Trophoblast cell (in vitro differentiated cells and primary cell): ENCODE measurements at places on chromosomes 3 and 15.

DNA sequence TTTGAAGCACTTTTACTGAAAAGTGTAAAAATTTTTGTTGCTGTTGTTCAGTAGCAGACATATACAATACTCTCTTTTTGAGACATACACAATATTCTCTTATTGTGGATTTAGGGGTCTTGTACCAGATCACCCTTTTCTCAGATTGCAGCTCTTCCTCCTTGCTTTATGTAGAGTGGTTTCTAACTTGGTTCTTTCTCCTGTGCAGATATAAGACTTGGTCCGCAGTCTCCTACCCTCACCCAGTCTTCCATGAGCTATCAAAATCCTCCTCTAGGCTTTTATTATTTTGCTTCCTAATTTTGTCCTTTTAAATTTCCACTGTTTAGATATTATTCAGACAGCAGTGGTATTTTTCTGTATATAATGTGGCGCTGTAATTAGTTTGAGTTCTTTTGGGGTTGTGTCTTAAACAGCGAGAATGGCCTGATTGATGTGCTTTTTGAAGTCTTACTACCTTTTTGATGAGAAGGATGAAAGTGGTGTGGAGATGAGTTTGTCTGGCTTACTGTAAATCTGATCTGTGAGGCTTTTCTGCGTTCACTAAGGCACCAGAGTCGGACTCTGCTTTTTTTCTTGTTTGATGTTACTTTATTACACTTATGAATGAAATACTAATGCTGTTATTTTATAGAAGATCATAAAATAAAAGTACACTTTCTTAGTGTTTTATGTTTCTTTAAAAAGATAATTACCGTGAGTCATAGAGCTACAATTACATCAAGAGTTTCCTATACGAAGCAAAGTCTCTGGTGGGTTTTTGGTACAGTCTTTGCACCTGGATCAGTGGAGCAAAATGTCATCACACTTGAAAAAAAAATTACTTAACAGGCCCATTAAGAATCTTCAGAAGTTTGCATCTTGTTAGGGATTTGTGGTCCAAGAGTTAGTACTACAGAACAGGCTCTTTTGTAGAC is 27.8 kb downstream of the FNDC3B start:
- no peak for DNase-seq

DNA sequence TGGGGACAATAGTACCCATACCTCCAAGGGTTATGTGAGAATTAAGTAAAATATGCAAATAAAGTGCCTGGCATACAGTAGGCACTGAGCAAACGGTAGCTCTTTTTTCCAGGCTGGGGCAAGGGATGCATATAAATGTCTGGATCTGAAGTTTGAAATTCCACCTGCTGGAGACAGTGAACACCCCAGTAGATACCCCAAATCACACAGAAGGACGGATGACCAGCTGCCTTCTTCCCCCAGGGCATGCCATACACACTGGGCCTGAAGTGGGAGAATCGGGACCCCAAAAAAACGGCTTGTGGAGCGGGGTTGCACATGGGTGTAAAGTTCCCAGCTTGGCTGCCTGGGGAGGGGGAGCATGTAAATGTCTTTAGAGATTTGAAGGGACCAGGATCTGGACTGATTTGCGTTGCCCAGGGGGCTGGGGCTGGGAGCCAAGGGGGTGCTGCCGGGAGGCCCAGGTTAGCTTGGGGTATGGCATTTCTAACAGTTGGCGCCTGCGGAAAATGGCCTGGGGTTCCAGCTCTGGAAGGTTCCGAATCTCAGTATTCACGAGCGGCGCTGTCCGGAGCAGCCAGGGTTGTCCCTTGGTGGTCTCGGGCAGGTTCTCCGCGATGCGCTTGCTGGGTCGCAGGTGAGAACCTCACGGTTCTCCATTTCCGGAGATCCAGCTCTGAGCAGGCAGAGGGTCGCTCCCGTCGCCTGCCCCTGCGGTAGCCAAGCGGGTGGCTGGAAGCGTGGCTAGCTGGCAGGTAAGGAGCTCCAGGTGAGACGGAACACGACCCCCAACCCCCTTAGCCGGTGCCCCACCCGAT is 42.6 kb upstream of the POLG start:
- no peak for DNase-seq

GRCh38 chr15:70062321-70062956 is 35.3 kb downstream of the TLE3 start:
- DNase-seq: no peak

- DNase-seq: no peak
Measured at GRCh38 chr3:65883613-65884012, 155.1 kb downstream of the MAGI1 start.

GRCh38 chr3:53749448-53749847 is 96.8 kb downstream of the CHDH start:
- DNase-seq: no peak

DNA sequence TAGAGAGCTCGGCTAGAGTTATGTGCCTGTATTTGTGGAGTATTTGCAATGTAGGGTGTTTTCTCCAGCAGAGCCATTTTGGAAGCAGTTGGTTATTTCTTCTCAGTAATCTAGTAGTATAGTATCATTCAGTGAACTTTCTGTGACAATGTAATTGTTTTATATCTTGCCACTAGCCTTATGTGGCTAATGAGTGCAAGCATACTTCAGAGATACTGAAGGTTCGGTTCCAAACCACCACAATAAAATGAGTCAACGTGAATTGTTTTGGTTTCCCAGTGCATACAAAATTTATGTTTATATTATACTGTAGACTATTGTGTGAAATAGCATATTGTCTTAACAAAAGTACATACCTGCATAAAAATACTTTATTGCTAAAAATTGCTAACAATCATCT is 286.9 kb upstream of the TBL1XR1 start:
- no peak for DNase-seq

DNA sequence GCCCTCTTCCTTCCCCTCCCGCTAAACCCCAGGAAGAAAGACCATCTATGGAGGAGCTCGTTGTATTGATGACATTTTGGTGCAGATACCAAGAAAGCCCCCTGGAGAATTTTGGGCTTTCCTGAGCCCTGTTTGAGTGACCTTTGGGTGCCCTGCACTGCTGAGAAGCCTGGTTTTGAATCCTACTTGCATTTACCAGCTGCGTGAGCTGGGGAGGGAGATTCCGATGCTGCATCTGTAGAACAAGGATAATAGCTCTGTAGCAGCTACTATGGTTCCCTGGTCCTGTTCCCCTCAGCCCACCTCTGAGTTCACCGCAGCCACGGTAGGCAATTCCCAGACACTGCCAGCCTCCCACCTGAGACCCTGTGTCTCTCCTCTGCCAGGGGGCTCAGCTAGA is 5.2 kb downstream of the APOD start:
- no peak for DNase-seq

DNA sequence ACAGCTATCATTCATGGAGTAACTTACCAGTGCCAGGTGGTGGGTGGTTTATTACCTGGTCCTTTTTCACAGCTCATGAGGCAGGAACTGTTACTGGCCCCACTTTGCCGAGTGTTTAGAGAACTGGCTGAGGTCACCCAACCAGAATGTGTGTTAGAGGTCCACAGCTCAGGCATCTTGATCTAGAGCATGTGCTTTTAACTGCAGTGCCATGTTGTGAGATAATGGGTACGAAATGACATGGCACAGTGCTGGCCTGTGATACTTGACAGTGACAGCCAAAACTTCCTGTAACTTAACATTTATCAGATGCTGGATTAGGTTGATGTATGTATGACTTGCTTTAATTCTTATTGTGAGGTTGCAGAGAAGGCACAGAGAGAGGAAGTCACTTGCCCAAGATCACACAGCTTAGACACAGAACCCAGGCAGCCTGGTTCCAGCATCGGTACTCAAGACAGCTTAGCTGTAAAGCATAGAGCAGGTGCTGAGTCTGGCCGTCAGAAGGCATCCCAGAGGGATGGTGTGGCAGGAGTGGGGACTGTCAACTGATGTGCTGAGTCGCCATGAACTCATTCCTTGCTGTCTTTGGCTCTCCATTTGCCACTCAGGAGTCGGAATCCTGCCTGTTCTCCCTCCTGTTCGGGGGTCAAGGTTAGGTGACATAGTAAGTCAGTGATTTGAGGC is 9.6 kb downstream of the MCM2 start:
- DNase-seq: no peak

- no peak for DNase-seq
Measured at GRCh38 chr3:130529486-130530215, 12.7 kb downstream of the COL6A6 start.

DNA sequence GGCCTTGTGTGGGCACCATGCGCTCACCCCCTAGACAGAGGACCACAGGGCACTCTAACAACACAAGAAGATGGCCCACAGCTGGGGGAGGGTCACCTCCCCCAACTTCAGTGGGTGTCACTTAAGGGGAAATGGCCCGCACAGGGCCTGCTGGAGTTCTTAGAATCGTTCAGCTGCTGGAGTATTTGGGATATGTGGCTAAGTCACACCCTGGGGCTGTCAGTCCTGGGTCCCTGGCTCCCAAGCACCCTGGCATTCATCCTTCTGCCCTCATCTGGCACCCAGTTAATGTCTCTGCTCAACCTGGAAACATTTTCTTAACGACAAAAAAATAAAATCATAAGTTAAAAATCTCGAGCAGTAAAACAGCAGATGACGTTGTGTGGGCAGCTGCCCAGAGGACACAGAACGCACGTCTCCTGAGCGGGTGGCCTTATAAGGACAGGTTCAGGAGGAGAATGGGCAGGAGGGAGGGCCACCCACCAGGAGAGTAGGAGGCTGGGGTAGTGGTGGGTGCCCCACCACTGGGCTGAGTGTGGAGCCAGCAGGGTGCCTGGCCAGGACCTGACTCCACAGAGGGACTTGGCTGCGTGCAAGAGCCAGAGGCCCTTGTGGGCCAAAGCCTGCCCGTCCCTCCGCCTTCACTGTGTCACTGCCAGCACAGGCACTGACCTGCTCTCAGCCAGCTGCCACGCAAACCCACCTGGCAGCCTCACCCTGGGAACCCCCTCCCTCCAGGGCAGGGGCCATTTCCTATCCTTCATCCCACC is 11.5 kb downstream of the KBTBD13 start:
- DNase-seq: peak; percentile 66

GRCh38 chr3:17290894-17291293 is 406.1 kb downstream of the PLCL2 start:
- DNase-seq: no peak

DNA sequence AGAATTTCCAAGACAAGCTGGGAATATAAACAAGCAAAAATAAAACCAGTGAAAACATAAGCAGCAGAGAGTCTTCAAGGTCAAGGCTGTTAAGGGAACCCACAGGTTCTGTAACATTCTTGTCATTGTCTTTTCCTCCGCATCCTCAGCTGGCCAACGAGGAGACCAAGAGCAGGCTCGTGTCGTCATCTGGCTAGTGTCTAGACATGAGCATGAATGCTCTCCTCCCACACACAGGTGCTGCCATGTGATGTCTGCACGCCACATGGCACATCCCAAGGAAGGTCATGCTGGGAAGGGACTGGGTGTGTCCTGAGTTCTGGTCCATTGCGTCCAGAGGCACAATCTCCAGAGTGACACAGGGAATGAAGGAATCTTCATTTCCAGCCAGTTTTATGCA is 156.2 kb downstream of the POLR2M start:
- DNase-seq: peak; percentile 59

- no peak for DNase-seq
Measured at GRCh38 chr3:153245661-153246060, 83.6 kb downstream of the RAP2B start.

DNA sequence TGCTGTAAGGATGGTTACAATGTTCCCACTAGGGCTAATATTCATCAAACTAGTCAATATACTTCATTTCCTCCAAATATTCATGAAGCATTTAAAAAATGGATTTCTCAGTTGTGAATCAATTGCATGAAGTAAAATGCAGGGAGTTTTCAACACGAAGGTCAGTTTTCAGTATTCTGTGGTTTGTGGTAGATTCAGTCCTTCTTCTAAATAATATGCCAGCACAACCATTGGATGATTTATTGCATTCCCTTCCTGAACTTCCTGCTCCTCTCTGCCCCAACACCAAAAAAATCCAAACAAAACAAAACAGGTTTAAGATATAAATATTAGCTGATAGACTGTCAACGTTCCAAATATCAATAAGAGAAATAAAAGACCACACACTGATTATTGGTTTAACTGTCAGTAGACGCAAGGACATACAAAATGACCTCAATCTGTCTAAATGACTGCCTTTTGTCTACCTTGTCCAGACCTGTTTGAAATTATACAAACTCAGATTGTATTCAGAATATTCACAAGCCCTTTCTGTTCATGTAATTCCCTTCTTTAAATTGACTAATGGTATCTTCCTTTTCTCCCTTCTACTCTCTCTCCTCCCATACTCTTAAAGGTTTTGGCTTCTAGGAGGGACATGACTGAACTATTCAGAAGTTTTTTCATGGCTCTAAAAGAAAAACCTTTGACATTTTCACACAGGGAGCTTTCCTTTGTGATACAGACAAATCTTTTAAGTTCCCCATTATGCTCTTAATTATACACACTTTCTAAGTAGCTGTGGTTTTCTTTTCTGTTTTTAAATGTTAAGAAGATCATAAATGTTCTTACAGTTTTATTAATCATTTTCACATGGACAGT is 92.6 kb upstream of the STT3B start:
- DNase-seq: no peak

- DNase-seq: no peak
Measured at GRCh38 chr15:75153565-75154276, 48.0 kb upstream of the C15orf39 start.

DNA sequence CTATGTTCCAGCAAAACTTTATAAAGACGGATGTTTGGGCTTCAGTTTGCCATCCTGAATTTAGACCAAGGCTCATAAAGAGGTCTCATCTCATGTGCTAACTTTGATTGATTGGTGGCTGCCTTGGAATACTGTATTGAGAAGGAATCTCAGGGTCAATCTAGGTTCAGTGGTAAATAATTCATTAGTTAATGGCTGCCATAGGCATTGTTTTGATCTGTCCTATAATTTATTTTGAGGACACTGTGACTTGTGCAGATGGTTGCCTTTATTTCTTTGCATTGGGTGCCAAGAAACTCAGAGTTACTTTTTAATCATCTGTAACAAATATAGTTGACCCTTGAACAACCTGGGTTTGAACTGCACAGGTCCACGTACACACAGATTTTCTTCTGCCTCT is 159.8 kb downstream of the B3GALNT1 start:
- no peak for DNase-seq

DNA sequence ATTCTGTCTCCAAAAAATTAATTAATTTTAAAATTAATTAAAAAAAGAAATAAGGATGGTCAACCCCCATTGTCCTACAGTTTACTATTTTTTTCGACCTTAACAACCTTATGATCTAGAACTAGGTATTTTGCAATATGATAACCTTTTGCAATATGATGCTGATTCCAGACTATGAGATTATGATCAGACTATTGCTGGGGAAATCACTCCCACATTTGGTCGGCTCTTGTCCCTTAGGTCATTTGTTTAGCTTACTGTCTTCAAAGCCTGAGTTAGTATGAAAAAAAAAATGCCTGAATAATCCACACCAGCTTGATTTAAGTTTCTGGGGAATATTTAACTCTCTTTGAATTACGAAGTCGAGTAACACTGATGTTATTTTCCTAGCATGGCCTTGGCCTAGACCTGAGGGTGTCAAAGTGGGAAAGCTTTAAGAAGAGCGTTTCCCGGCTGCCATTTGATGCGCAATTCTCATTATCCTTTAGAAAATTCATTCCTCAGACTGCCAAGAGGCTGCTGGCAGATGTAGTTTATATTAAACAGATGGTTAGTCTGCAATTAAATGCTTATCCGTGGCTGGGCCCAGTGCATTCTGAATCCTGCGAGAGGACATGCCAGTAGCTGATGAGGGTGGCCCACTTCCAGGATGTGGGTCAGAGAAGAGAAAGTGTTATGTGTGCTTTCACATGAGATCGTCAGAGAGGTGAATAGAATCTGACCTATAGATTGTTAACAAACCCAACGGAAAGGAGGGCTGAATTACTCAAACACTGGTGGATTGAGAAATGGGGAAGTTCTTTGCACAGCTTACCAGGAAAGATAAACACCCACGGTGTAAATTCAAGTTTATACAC is 496.0 kb upstream of the THBS1 start:
- peak; percentile 65 for DNase-seq

GRCh38 chr3:160885791-160886286 is 129.8 kb downstream of the PPM1L start:
- DNase-seq: peak; percentile 60
